ENCODE measurements at places on chromosomes 3 and 15.
A peak's percentile ranks its signal among the peaks of the same experiment; 100 is the strongest.

DNA sequence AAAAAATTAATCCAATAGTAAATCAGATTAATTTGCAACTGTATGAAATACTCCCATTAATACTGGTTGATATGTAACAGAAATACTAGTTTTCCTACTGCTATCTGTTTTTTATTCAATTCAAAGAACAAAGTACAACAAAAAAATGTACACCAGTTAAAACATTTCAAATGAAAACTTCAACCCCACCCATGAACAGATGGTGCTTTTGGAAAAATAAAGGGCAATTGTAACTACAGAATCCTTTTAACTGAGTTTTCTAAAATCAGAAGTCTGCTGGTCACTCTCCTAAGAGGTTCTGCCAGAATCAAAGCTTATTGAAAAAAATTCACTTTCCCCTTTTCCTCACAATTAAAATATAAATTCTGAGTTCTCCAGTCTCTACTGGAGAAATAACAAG, 34.3 kb downstream of the DENND6A start:
- no peak for DNase-seq

GRCh38 chr3:179651687-179652446, 973 bp upstream of the USP13 start:
- DNase-seq = no peak

- peak; percentile 10 for DNase-seq
Measured at GRCh38 chr3:189588475-189589178, 42.6 kb upstream of the TP63 start.

GRCh38 chr15:101250341-101250831, 1.5 kb downstream of the CHSY1 start:
- DNase-seq = peak; percentile 74

GRCh38 chr15:92906020-92906419, 5.9 kb downstream of the CHD2 start:
- DNase-seq = no peak

GRCh38 chr3:42183991-42184632, 81.9 kb downstream of the CCK start:
- DNase-seq = no peak

DNA sequence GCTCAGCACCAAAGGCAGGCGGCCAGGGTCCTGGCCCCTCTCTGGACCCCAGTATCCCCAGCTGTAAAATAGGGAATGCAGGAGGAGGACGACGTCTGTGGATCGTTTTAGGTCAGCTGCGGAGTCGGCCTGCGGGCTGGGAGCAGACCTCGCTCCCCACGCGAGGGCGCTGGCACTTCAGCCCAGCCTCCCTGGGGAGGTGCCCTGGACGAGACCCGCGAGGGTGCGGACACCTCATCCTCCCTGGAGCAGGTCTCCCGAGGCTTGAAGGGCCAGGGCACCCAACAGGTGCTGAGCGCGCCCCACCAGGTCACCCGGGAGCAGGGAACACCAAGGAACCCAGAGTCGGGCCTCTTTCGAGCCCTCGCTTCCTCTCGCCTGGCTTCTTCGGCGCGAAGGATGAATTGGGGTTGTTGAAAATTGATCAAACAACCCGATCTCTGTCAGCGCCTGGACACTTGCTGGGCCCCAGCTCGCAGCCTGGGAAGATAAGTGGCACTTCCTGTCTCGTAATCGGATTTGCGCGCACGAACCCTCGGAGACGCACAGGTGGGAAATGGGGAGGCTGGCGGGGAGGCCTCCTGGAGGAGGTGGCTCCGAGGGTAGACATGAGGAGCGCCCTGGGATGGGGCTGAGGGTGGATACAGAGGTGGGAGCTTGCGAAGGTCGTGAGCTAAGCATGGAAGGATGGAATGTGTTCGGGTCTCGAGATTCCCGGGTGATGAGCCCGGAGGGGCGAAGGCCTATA, 588 bp upstream of the VIPR1 start:
- DNase-seq = no peak

GRCh38 chr3:13121553-13122001, 48.3 kb upstream of the IQSEC1 start:
- no peak for DNase-seq

GRCh38 chr3:156448300-156448699, 106.6 kb downstream of the SSR3 start:
- DNase-seq = no peak

DNA sequence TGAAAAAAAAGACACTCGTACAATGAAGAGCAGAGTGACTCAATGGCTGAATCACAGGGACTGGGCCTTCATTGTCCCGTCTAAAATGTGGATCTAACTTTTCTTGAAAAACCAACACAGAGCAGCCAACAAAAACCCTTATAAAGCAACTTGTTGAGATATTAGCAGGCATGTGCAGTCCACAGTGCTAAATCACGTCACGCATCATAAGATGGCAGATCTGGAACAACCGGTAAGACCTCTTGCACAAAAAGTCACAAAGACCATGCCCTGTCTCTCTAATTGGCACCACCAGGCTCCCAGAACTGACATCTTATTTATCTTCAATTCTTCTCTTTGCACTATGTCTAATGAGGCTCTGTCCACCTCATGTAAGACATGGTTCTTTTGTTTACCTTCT, 177.0 kb downstream of the MAGI1 start:
- DNase-seq = no peak

GRCh38 chr15:77499087-77499760, 78.5 kb downstream of the HMG20A start:
- DNase-seq = no peak

DNA sequence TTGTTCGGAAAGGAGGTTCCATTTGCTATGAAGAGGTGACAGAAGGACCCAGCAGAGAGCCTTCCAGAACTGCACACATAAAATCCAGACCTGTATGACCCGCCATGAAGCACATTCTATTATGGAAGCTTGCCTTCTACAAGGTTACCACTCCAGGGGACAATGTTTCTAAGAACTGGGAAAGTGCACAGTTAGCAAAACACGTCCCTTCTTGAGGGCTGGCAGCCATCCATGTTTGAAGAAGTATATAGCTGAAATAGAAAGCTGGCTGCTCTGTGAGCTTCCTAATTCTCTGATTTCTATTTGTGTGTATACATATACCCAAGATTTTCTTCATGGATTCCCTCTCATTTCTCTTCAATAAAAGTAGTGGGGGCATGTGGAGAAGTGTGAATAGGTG, 74.6 kb downstream of the CNTN3 start:
- no peak for DNase-seq
